ENCODE measurements at places on chromosomes 3 and 15.

DNA sequence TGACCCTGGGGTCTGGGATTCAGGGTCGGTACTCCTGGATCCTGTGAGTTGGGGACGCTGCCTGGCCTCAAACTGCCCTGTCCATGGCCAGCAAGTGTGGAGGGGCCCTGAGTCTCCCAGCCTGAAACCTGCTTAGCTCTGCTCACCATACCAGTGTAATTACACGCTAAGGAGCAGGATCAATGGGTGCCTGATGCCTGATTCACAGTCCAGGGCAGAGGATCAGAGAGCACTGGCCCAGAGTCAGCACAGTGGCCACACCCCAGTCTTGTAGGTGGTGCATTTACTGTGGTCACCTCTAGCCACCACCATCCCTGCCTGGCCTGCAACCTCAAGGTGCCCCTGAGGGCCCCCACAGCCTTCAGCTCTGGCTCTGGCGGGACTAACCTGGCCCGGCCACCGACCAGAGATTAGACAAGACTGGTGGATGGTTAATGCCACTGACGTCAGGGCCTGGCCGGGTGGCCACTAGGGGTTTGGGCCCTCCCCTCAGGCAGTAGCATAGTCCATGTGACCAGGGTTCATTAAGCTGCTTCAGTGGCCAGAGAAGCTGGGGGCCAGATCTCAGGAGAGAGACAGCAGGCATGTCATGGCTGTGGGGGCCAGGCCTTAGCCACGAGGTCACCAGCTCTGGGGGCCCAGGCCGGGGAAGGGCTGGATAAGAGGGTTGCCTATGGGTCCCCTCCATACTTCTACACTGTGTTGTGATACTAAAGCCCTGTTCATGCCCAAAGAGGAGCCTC is 3.3 kb upstream of the SLC38A3 start:
- no peak for DNase-seq

- DNase-seq, result no peak
Measured at GRCh38 chr15:41925086-41925608, 31.3 kb upstream of the SPTBN5 start.

- no peak for DNase-seq
Measured at GRCh38 chr3:140216249-140216648, 281.3 kb downstream of the CLSTN2 start.

- no peak for DNase-seq
Measured at GRCh38 chr3:42582474-42583070, 805 bp upstream of the SEC22C start.

GRCh38 chr15:20356911-20357480 is 184.6 kb downstream of the GOLGA6L6 start:
- no peak for DNase-seq

GRCh38 chr15:88894819-88895767 is at the start of gene HAPLN3:
TSS of gene HAPLN3 (minus strand) at chr15:88895544. CDS start at chr15:88887298, 8,246 bp downstream.
- peak; percentile 56 for DNase-seq

DNA sequence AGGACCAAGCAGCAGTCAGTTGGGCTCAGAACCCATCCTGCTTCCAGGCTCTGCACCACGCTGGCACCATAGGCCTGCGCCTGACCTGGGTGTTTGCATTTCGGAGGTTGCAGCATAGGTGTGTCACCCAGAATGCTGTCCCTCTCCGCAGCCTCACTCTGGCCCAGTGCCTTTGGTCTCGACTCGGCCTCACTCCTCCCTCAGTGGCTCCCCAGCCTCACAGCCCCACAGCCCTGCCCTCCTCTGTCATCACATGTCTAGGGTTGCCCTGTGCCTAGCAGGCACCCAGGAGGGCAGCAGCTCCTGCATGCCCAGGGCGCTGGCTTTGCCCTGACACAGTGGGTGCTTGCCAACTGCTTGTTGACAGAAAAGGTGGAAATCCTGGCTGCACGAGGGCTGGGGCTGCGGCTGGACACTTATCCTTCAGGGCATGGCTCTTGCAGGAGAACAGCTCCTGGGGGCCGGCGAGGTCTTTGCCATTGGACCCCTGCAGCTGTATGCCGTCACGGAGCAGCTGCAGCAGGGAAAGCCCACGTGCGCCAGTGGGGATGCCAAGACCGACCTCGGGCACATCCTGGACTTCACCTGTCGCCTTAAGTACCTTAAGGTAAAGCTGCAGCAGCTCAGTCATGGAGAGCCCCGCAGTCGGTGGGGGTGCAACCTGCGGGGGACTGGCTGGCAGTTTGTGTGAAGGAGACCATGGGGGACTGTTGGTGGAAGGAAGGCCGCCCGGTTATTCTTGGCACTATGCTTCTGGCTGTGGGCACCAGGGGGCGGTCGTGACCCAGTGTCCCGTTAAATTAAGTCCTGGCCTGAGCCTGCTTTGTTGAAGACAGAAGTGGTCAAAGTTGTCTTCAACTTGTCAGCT is 16.2 kb downstream of the NISCH start:
- peak; percentile 5 for DNase-seq

- no peak for DNase-seq
Measured at GRCh38 chr3:15094187-15094875, 4.6 kb downstream of the RBSN start.

DNA sequence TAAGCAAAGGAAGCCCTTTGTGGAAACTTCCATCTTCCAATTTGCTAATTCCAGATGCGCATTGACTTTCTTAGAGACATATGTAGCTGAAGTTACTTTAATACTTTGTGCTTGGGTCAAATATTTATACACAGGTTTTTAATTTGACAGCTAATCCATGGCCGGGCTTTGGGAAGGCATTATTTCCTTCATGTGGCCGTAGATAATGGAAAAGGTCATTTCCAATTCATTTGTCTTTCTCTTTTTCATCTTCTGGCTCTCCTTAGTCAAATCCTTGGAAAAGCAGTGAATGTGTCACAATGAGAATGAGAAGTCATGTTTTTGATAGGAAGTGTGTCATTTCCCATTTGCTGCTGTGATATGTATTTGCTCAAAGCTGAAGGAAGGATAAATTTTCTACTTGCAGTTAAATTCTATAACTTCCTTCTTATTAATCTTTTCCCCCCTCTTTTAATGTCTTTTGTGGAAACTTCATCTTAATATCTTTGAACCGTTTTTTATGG is 323.3 kb downstream of the CLSTN2 start:
- no peak for DNase-seq

GRCh38 chr3:136114421-136114820 is 81.7 kb downstream of the MSL2 start:
- no peak for DNase-seq

DNA sequence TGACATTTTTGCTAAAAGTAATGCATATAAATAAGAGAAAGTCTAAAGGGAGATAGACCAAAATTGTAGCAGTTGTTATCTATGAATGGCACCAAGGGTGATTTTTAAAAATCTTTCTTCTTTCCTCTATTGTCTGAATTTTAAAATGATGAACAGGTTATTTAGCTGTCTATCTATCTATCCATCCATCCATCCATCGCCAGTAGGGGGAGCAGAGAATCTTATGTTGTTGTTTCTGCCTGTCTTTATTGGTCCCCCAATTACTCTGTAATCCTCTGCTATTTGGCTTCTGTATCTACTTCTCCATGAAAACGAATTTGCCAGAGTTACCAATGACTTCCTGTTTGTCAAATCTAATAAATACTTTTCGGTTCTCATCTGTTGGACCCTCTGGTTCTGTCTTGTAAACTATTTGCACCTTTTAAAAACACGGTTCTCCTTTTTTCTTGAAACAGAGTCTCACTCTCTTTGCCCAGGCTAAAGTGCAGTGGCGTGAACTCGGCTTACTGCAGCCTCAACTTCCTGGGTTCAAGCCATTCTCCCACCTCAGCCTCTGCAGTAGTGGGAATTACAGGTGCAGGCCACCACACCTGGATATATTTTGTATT is 86.0 kb downstream of the ECT2 start:
- DNase-seq, result peak; percentile 8

- DNase-seq, result no peak
Measured at GRCh38 chr3:111591555-111591954, 3.6 kb downstream of the ZBED2 start.

DNA sequence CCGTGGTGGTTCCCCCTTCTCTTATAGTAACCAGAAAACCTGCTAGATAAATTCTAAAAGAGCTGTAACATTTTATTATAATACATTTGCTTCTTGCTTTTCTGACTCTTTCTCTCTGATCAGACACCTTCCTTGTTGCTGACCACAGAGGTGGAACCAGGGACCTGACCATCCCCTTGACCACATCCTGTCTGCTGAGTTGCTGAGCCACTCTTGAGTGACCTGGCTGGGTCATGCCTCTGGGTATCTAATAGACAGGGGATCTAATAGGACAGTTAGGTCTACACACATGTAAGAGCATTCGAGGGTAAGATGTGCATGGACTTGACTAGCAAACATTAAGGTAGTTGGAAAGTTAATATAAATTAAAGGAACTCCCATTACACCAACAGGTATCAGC is 22.8 kb upstream of the TRIM59 start:
- no peak for DNase-seq

DNA sequence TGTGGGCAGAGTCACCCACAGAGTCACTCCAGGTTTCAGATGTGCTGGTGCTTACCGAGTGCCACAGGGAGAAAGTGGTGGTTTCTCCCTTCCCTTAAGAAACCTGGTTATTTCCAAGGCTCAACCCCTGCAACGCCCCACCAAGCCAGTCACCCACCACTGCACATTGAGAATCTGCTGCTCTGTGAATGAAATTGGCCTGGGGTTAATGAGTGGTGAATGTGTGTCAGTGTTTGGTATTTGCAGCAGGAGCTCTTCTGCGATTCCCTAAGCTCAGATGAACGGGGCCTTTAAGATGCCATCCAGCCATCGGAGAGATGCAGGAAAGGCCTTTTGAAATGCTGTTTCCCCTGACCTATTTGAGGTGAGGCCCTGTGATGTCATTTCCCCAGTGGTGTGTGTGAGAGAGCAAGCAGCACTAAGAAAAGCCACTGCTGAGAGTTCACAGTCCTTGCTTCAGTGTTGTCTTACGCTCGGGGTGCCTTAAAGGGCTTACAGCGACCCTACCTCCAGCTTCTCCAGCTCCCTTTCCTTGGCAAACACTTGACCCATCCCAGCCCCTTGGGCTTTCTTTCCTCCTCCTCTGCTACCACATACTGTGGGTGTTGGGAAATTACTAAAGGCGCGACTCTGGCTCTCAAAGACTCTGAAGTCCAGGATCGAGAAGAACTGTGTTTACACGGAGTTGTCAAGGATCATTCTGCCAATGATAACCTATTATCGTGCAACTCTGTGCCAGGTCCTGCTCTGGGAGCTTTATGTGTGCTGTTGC is 68.9 kb downstream of the SMAD3 start:
- peak; percentile 85 for DNase-seq

DNA sequence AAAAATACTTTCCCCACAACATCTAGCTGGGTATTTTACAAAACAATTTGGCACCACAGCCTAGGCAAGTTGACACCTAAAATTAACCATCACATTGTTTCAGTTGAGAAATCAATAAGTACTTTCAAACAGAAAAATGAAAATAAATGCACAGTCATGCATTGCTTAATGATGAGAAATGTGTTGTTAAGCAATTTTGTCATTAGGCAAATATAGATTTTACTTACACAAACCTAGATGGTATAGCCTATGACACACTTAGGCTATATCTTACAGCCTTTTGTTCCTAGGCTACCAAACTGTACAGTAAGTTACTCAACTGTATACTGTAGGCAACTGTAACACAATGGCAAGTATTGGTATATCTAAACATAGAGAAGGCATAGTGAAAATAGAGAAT is 608.6 kb upstream of the BCHE start:
- DNase-seq, result no peak

DNA sequence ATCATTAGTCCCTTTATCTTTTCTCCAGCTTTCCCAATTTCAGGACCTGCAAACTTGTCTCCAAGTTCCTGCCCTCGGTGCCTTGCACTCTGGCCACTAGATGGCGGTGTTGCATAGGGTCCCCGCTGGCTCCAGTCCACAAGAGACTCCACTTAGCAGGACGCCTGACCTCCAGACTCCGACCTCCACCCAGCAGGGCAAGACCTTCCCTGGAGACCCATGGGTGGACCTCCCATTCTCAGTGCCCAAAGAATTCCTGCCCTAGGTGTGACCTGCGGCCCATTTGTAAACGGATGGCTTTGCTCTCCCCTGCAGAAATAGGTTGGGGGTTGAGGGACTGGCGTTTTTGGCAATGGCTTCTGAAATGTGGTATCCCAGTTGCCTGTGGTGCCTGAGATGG is 82.6 kb downstream of the LSM3 start:
- peak; percentile 67 for DNase-seq

DNA sequence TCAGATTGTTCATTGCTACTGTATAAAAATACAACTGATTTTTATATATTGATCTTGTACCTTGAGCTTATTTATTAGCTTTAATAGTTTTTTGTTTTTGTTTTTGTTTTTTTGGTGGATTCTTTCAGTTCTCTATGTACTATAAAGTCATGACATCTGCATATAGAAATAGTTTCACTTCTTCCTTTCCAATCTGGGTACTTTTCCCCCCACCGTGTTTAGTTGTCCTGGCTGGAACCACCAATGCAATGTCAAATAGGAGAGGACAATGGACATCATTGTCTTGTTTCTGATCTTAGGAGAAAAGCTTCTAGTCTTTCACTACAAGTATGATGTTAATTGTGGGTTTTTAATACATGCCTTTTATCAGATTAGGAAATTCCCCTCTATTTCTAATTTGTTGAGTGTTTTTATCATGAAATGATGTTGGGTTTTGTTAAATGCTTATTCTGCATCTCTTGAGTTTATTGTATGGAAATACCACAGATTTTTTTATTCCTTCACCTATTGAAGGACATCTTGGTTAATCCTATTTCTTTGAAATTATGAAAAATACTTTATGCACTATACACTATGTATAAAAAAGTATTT is 2.8 kb upstream of the XCR1 start:
- DNase-seq, result no peak

- DNase-seq, result no peak
Measured at GRCh38 chr3:56173601-56174000, 294.7 kb downstream of the ERC2 start.

- no peak for DNase-seq
Measured at GRCh38 chr15:70974004-70974832, 81.6 kb downstream of the LRRC49 start.

DNA sequence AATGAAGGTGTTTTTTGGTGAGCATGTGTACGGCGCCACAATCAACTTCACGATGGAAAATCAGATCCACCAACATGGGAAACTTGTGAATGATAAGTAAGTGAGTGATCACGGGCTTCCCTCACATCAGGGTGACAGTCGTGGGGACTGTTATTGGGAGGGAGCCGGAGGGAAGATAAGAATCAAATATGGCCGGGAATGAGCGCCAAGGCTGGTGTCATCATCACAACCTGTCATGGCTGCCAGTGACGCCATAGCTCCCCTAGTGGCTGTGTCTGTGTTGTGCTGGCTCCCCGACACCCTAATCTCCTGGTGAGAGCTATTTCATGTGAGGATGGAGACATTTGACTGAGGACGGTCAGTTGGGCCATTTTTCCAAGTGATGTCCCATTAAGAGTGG is 168.5 kb downstream of the SV2B start:
- no peak for DNase-seq

GRCh38 chr3:160981217-160981938 is 123.8 kb downstream of the B3GALNT1 start:
- peak; percentile 7 for DNase-seq

- DNase-seq, result peak; percentile 1
Measured at GRCh38 chr3:81485444-81485865, 276.0 kb downstream of the GBE1 start.

GRCh38 chr3:190560013-190560895 is 46.4 kb downstream of the IL1RAP start:
- no peak for DNase-seq
